ENCODE measurements at places on chromosomes 4 and X. TPM values are rescaled to one million over a fixed set of nuclear protein-coding genes. Genes with fewer than 3 reads are reported as not detected.

C4orf51 gene
- not detected for total RNA-seq

GAGE1 gene
- not detected for total RNA-seq

DNA sequence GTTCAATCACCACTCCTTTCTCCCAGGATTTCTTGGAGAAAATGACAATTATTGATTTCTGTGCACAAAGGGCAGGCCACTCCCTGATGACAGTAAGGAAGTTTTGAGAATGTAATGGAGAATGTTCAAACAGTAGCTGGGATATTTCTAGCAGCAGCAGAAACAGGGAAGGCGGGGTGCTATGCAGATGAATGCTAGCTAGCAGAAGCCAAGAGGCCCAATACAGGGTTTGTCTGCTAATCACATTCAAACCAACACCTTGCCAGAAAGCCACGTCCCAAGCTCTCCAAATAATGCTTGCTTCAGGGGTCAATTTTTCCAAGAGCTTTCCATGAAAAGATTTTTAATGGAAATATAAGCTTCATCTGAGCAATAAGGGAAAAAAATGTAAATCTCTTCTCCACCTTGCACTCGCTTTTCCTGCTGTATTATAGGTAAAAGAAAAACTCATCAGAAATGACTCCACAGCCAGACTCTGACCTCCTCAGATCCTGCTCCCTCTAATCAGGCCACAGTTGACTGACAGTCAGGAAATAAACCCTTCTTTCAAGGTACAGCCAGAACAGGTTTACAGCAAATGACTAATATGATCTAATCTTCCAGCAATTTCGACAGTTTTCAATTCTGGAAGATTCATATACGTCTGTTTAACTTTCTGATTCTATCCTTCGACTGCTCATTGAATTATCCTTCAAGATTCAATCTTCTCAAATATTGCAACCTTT is 84.7 kb upstream of the PCDH19 start:
- no peak for DNase-seq

DNA sequence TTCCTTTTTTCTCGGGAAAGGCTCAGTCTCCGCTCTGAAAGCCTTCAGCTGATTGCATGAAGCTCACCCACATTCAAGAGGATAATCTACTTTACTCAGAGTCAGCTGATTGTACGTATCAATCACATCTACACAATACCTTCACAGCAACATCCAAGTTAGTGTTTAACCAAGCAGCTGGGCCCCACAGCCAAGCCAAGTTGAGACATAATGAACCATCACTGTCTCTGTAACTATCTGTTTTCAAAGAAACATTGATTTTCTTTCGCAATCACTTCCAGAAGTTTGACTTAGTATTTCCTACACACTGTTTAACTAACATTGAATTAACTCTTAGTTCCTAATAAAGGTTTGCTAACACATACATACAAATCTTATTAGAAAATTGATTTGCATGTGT is 40.3 kb downstream of the RWDD4 start:
- no peak for DNase-seq

DNA sequence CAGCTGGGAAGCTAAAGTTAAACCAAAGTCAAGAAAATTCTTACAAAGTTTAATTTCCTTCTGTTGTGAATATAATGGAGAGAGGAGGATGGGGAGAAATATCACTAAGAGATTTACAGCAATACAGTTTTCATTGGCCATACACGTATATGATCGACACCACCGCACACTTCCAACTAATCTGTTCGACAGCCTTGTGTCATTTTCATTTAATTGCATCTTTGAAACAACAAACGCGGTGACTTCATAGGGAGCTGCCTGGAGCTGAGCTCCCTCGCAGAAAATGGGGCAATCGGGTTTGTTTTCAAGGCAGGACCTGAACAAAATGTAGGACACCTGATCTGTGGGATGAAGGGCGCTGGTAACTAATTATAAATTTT is 1.3 kb downstream of the PTPN13 start:
- no peak for DNase-seq

Measured in dermis microvascular lymphatic vessel endothelial cell (primary cell).